Activated naive CD4-positive, alpha-beta T cell (primary cell): ENCODE measurements at places on chromosomes 5 and 9.

DNA sequence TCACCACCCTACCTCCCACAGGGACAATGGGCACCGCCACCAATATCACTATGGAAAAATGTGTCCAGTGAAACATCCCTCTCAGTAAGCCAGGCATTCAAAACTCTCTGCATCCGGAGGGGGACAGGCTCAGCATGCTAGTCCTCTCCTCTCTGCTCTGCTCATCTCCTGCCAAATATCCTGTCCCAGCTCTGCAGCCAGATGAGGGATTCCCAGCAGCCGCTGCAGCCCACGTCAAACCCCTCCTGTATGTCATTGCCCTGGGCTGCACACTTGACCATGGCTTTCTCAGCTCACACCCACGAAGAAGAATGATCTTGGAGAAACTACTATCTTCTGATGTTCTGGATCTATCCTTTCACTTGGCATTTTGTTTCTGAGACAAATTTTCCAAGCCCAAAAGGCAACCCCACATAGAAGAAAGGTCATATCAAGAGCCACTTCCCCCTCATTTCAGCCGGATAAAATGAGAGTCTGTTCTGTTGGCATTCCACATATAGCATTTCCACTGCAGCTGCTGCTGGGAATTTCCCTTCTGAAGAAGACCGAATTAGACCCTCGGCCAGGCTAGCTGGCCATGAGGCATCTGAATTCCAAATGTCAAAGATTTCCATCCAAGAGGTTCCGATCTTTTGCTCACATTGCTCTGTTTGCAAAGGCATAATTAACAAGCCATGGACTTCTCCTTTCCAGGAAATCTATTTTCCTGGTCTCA is 338.0 kb downstream of the ACTL7B start:
- no peak for DNase-seq

DNA sequence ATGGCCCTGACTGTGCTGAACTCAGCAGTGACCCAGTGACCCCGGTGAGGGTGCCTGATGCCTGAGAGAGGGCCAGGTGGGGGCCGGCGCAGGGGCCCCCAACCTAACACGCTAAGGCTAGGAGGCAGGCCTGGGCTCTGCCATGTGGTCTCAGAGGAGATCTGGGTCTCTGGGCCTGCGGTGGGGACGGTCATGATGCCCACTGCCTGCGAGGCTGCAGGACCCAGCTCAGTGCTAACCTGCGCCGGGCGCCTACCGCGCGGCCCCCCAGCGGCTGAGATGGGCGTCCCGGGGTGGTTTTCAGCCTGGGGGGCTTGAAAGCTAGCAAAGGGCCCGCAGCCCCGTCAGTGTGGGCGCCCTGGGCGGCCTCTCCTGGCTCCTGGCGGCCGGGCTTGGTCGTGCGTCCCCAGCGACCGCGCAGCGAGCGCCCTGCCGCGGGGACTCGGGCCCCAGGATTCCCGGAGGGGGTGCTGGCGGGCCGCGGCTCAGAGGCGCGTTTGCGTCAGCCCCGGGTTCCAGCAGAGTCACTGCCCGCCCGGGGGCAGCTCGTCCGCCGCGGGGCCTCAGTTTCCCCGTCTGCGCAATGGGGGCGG is 2.5 kb downstream of the EGFL7 start:
- DNase-seq: no peak

GRCh38 chr9:761176-761792 is 80.2 kb upstream of the DMRT1 start:
- DNase-seq: no peak

- no peak for DNase-seq
Measured at GRCh38 chr5:76457674-76458485, 54.8 kb downstream of the IQGAP2 start.

DNA sequence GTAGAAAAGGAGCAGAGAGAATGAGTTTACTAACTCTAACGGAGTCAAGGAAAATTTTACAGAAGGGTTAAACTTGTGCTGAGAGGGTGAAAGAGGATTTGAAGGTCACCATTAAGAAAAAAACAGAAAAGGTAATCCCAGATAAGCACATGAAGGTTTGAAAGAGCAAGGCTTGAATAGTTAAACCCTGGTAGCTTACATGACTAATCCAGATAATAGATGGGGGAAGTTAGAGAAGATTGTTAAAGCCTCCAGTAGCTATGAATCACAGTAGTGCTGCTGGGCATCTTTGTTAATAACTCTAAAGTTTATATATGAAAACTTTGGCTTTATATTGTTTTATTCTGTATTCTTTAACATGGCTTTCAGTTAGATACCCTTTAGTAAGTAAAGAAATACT is 354.5 kb upstream of the FTMT start:
- no peak for DNase-seq

DNA sequence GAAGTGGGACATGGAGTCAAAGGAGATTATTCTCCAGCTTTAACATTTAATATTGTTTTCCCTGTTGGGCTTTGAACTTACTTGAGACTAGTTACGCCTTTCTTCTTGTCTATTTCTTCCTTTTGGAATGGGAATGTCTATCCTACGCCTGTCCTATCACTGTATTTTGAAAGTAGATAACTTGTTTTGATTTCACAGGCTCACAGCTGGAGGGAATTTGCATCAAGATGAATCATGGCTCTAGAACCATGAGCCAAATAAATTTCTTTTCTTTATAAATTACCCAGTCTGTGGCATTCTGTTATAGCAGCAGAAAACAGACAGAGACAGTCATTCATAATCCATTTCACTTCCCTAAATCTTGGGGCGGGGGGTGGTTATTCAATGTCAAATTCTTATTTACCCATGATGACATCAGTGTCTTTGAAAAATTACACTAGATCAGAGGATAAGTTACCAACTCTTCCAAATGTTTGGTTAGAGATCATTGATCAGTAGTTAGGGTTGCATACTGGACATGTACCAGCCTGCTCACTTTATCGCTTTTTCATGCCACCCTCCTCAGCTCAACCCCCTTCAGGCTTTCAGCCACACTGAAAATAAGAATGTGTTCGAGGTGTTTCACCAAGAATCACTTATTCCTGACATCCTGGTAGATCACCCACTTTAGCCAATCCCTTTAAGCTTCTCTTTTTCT is 419.6 kb upstream of the PIK3R1 start:
- no peak for DNase-seq

DNA sequence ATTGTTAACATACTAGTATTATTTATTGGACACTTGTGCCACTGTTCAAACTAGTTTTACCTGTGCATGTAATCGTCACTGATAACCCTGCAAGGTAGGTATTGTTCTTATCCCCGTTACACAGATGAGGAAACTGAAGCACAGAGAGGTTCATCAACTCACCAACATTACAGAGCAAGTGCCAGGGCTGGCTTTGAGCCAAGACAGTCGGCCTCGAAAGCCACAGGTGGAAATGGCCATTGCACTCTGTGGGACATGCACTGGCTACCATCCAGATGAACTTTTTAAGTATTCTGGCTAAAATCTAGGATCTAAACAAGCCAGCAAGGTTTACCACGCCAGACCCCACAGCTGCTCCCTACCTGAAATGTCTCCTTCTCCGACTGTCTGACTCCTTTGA is 57.9 kb downstream of the TEX10 start:
- DNase-seq: no peak

DNA sequence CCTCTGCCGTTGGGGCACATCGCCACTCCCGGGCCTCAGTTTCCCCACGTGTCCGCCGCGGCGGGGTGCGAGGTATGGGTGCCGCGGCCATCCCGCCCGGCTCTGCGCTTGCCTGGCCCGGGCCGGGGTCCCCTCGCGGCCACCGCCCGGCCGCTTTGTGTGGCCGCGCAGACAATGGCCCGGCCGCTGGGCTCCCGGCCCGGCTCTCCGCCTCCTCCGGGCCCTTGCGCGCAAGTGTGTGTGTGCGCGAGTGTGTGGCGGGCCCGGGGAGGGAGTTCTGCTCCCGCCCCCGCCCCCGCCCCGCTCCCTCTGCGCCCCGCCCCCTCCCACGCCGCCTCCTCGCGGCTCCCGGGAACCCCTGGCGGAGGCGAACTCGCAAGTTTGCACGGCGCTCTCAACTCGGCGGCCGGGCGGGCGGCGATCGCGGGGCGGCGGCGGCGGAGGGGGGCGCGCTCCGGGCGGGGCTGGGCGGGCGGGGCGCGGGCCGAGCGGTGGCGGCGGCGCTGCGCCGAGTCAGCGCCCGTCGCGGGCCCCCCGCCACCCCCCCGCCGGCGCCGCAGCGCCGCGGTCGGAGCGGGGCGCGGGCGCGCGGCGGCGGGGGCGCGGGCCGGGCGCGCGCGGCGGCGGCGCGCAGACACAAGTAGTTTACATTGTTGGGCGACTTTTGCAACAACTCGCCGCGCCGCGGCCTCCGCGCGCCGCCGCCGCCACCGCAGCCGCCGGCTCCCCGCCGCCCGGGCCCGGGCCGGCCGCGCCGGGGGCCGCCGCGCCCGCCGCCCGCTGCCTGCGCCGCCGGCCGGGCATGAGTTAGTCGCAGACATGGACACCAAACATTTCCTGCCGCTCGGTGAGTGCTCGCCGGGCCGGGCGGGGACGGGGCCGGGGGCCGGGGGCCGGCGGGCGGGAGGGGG is at the start of gene RXRA:
TSS of gene RXRA (plus strand) at position 643 of the 911 bp plus-strand sequence. CDS start at position 820, 177 bp downstream.
- DNase-seq: no peak

- DNase-seq: no peak
Measured at GRCh38 chr9:130417602-130418001, 27.2 kb upstream of the ASS1 start.

DNA sequence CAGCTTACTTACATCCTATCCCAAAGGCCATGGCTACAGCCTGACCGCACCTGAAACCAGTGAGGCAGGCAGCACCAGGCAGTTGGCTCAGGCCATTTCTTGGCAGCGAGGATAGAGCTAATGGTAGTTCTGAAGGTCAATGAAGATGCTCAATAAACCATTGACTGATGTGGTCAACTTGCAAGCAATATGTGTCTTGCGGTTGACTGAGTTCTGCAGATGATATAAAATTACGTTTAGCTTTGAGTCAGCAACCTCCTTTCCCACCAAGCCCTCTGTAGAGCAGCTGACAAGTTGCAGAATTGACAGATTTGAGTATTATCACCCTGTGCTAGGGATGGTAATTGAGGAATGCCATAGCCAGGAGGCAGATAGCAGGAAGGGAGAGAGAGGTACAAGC is 189.0 kb upstream of the PUM3 start:
- no peak for DNase-seq

DNA sequence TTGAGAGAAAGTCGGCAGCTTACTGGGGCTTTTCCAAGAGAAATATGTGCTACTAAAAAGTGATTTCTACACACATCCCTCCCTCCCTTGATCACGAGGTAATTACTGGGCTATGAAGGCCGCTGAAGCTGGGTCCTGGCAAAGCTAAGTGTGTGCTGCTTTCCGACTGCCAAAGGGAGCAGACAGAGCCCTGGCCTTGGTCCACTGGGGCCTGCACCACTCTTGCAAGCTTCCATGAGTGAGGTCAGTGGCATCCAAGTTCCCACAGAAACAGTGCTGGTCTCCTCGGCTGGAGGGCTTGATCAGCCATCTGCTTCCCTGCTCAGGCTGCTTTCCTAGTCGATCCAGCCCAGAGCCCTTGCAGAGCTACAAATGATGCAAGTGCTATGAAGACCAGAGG is 154.8 kb upstream of the LHFPL2 start:
- no peak for DNase-seq

DNA sequence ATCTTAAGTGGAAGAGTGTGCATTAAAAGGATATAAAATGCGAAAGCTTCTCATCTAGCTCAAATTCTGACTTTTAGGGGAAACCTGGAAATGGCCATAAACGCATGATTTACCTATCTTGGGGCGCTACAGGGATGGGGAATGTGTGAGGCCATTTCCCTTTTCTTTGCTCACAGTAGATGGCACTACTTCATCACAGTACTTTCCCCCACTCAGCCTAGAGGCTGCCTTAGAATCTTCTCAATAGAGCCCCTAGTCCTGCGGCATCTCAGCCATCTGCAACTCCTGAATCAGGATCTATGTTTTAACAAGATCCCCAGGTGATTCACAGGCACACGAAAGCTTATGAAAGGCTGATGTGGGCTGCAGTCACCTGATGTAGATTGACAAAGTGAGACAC is 110.8 kb downstream of the LHFPL2 start:
- DNase-seq: no peak

DNA sequence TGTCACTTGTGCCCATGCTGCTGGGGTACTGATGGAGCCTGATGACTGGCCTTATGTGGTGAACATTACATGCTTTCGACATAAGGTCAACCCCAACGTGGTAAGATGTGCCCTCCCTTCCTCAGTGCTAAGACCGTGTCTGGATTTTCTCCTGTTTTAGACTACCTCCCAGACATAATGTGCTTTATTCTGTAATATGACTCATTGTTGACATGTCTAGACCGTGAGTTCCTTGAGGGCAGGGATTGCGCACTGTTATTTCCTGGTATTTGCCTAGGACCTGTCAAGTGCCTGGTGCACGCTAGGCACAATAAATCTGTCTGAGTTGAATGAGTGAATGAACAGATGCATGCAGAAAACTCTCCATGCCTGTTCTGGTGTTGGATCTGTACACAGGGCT is 346.0 kb downstream of the KDM4C start:
- DNase-seq: no peak

GRCh38 chr5:132003170-132003744 is 8.2 kb downstream of the ACSL6 start:
- no peak for DNase-seq

DNA sequence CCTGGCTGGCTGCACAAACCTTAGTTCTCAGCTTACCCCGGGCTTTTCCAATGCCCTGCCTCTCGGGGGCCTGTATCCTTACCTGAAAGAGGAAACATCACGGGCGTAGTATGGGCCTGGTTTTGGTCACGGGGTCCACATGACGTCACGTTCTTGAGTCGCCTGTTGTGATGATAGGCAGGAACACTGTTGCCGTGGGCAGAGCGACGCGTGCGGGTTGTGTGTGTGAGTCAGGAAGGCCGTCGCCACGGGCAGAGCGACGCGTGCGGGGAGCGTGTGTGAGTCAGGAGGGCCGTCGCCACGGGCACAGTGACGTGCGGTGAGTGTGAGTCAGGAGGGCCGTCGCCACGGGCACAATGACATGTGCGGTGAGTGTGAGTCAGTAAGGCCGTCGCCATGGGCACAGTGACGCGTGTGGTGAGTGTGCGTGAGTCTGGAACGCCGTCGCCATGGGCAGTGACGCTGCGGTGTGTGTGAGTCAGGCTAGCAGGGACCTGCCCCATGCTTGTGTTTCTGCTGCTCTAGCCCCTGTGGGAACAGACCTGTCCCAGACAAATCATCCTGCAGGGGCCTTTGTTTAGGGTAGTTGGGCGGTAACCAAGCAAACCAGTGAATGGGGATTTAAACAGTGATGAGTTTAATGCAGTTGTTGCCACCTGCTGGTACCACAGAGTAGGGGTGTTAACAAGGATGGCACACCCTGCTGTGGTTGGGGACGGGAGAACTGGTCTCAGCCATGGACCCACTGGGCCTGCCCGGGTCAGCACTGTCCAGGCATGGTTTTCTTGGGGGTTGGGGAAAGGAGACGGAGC is 19.8 kb downstream of the TRIP13 start:
- DNase-seq: no peak

GRCh38 chr5:56543441-56544388 is 271.6 kb upstream of the MAP3K1 start:
- no peak for DNase-seq

- no peak for DNase-seq
Measured at GRCh38 chr9:99135456-99135855, 30.5 kb downstream of the TGFBR1 start.

DNA sequence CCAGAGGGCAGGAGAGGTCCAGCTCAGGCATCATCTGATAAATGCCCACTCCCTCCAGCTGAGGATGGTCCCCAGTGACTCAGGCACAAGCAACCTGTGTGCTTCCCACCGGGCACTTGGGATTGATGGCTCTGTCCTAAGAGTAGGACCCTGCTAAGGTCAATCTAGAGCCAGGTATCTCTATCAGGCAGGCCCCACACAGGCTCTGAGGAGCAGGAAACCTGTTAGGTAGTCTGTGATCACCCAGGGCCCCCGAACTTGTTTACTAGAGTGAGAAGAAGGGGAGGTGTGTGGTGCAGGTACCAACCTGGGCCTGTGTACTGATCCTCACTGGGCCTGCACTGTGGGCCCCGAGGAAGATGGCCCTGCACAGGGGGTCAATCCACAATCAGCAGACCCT is 119.6 kb upstream of the FSTL4 start:
- no peak for DNase-seq
